ENCODE measurements at places on chromosomes 4 and X.
A peak's percentile ranks its signal among the peaks of the same experiment; 100 is the strongest.

DNA sequence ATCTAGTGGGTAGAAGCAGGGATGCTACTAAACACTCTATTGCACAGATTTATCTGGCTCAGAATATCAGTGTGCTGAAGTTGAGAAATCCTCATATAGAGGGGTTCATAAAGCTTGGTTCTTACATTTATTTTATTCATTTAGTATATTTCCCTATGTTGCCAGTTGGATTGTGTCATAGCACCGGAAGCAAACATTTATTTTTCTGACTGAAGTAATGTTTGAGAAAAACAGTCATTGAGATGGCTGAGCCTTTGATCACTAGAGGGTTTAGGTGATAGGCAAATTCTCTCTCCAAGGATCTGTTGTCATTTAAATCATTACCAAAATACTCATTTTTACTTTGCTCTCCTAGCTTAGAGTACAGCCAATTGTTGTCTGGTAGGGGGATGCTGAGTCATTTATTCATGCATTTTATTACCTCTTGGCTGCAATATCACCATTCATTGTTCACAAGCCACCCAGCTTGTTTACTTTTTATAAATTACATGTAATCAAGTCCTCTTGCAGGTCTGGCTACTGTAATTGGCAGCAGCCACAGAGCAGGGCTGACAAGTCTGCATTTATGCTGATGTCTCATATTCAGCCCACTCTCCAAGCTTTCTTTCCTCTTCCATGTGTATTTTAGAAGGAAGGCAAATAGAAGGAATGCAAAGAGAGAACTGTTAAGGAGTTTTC, 15.2 kb downstream of the GAB1 start:
- peak; percentile 29 for DNase-seq

- DNase-seq: no peak
Measured at GRCh38 chr4:139972305-139972704, 181.7 kb downstream of the MAML3 start.

DNA sequence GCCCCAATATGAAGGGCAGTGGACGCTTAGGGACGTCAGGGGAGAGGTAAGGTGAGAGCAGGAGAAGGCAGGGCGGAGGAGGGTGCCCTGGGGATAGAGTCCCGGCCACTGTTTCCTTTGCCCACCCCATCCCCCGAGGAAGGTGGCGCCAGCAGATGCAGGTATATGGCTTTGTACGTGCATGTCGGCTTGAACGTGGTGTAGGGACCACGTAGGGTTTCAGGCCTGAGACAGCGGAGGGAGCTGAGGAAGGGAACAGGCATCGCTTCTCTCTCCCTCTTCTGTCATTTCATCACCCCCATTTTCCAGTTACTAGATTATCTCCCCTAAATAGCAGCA, 97.9 kb downstream of the PHKA2 start:
- no peak for DNase-seq

DNA sequence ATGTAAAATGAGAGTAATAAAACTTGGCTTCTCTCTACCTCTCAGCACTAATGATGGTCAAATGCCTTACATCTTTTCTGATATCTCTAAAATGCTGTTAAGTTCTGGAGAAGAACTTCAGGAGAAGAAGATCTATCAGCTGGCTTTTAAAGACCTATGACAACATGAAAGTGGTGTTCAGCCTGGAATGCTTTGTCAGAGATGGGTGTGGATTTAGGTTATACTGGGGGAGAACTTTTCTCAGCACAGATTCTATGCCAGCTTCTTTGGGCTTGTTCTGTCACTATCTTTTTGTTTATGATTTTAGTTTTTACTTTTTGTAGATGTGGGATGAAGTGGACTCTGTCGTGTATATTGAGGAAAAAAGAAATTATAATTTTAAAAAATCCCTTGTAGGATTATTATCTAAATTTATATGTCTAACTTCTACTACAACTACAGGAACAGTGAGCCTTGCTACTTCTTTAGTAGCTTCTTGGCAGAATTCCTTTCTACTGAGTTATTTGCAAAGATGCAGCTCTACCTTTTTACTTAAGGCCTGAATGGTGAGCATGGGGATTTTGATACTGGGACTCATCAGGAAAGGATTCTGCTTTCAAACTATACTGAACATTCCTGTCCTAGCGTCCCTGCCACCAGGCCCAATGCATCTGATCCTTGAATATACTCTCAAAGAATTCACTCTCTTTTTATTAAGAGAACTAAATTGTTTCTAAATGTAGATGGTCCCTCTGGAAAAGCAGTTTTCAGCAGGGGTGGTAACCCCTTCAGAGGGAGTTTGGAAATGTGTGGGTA, 19.6 kb downstream of the CYP2U1 start:
- no peak for DNase-seq
